Anterior cingulate cortex (tissue), 58 donors: ENCODE measurements at places on chromosomes 1 and 21.

DNA sequence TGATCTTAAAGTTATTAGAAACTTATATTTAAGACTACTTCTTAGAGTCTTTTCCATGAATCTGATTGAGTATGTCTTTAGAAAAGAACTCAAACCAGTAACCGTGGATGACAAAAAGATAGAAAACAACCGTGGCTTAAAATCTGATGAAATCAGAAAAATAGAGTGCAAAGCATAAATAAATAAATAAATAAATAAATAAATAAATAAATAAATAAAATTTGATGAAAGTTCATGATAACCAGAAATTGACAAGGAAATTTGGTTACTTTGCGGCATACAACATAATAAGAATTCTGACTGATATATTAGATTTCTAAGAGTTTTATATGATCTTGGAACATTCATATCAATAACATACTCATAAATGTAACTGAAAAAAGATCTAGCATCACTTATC, 152.1 kb downstream of the AK5 start:
- DNase-seq: no peak

DNA sequence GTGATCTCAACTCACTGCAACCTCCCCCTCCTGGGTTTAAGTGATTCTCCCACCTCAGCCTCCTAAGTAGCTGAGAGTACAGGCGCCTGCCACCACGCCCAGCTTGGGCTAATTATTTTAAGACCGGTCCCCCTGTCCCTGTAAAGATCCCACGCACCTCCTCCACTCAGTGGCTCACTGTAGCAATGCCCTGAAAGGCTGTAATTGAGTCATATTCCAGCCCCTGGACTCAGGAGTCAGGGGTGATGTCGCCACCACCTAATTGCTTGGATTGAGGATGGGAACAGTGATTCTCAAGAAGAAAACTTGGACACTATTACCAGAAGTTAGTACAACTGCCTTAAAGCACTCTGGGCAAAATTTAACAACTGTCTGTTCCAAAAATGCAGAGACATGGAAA, 3.1 kb upstream of the EDARADD start:
- no peak for DNase-seq

DNA sequence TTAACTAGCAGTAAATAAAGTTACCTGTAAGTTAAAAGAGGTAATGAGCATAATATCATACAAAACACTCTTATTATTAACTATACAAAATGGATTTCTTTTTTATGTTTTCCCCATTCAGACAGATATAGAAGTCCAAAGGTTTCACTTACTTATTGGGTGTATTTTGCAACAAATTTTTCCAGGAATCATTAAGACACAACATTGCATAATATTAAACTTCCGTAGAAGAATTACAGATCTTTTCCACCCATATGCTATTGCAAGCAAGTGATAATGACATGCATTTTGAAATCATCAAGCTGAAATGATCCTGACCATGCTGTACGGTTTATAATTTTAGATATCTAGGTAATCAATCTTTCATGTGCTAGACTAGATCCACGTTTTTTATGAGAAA, 957.0 kb downstream of the NCAM2 start:
- DNase-seq: no peak

DNA sequence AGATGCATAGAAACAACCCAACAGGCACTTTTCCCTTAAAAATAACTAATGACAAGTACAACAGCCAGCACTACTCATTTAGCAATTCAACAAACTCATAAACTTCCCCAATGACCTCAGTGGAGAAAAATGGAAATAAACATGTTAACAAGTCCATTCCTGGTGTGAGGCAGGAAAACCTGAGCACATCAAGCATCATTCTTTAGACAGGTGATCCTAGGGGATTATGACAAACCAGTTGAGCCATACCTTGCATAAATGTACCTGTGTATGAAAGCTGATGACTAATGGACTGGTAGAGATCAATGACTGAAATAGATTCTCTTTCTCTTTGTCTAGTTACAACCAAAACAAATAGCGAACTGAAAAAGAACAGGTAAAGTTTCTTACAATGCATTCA, 7.0 kb downstream of the COL24A1 start:
- no peak for DNase-seq

- DNase-seq: no peak
These were observed 146.3 kb downstream of the HLX start for GRCh38 chr1:221025501-221025900.

DNA sequence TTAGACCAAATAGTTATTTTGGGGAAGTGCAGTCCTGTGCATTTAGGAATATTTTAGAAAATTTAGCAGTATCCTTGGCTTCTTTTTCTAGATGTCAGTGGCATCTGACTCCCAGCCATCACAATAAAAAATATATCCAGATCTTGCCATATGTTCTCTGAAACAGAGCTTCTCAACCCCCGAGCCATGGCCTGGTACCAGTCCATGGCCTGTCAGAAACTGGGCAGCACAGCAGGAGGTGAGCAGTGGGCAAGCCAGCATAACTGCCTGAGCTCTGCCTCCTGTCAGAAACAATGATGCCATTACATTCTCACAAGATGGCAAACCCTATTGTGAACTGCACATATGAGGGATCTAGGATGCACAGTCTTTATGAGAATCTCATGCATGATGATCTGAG, 480.0 kb downstream of the LRRIQ3 start:
- no peak for DNase-seq

GRCh38 chr1:198543670-198544260, 3.3 kb upstream of the ATP6V1G3 start:
- no peak for DNase-seq

- no peak for DNase-seq
These were observed 7.8 kb upstream of the MMEL1 start for GRCh38 chr1:2640626-2641025.

GRCh38 chr1:22443332-22443731, 8.3 kb upstream of the ZBTB40 start:
- no peak for DNase-seq

DNA sequence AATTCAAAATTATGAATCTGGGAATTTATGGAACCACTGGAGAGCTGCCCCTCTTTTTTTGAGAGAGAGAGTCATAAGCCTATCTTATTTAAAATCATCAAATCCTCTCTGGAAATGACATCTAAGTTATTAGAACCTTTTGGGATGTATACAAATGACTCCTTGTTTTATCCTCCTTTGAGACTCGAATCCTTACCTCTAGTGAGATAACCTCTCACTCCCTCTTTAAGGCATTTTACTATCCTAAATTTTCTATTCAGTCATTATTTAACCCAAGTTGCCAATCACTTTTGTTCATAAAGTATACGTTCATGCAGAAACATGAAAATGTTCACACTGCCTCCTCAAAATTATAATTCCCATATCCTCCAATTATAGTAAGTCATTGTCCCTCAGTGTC, 313.6 kb upstream of the C1orf87 start:
- no peak for DNase-seq

GRCh38 chr1:36304970-36305914, 926 bp upstream of the SH3D21 start:
- no peak for DNase-seq

DNA sequence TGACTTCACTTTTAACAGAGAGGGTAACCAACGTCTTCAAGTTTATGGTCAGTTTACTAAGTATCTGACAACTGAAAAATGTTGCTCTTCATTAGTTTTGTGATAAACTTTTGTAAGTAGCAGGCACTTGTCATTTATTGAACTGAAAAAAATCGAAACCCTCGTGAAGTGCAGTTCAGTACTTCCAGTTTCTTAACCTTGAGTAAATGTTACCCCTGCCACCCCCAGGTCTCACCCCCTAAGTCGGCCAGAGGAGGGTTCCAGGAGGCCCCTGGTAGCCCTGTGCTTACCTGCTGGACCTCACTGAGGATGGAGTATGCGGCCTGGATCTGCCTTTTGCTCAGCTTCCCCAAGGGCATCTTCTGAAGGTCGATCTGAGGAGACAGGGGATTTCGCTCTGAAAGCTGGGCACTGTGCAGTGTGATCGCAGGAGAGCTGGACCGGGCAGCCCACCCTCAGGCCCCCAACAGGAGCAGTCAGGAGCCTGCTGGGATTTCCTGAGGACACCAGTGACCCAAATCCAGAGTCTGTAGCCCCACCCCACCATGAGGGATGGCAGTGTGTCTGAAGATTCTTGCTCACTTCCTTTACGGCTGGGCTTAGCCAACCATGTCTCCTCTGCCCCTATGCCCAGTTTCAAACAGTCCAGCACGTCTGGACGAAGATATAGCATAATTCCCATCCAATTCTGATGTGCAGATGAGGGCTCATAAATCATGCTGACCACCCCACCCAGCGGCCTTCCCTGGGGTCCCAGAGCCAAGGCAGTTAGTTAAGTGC, 37.6 kb downstream of the PARP1 start:
- no peak for DNase-seq

DNA sequence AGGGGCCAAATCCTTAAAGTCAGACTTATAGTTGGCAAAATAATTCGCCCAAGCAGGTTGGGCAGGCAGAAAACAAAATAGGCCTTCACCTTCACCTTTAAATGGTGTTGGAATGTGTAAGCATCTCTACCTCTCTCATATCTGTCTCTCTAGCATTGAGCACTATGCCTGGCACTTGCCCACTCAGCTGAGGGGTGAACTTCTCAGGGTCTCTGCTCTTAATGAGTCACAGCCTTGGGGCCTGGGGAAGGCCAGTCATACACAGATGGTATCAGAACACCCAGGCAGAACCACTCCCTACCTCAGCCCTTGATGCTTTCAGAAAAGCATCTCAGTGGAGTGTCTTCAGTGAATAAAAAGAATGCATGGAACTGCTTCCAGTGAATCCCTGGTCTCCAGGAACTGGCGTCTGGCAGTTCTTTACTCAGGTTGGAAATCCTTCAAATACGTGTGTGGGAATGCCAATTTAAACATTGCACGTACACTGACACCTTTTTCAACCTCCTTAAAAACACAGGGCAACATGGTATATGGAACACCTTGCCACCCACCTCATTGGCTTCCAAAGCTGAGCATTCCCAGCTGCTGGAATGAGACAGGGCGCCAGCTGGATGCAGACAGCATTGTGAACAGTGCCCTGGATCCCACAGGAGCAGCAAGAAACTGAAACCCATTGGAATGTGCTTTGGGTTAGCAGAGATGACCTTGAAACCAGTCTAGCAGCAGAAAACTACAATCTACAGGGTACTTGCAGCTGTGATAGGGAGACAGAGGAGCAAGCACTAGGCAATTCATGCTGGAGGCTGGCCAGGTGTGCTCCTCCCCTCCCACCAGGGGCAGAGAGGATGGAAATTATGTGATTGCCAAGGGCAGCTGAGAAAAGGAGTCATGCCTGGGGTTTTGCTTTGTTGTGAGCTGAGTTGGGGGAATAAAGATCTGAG, 30.0 kb downstream of the ZNF697 start:
- DNase-seq: no peak

GRCh38 chr21:28282833-28283232, 709.8 kb downstream of the LTN1 start:
- no peak for DNase-seq

DNA sequence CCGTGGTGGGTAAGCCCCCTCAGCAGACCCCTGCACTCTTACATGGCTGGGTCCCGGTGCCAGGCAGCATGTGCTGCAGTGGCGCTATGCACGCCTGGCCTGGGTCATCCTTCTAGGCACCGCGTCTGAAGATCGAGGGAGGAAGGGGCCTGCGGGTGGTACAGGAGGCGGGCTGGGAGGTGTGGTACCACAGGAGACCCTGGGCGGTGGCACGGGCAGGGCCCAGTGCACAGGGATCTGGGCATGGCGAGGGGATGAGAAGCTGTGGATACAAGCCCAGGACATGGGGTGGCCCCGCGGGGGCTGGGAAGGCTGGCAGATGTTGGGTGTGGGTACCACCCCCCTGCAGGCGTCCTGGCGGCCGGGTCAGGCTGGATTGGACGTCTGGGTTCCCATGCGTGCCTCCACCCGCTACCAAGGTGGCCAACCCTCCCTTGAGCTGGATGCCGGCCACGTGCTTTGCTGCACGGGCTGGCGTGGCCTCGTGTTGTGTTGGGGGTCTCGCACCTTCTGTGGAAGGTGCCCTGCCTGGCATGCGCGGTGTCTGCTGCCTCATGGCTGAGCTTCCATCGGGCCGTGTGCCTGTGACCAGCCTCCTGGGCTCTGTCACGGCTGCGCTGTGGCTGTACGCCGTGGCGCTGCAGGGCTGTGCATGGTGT, 19.7 kb downstream of the CFAP410 start:
- DNase-seq: no peak

DNA sequence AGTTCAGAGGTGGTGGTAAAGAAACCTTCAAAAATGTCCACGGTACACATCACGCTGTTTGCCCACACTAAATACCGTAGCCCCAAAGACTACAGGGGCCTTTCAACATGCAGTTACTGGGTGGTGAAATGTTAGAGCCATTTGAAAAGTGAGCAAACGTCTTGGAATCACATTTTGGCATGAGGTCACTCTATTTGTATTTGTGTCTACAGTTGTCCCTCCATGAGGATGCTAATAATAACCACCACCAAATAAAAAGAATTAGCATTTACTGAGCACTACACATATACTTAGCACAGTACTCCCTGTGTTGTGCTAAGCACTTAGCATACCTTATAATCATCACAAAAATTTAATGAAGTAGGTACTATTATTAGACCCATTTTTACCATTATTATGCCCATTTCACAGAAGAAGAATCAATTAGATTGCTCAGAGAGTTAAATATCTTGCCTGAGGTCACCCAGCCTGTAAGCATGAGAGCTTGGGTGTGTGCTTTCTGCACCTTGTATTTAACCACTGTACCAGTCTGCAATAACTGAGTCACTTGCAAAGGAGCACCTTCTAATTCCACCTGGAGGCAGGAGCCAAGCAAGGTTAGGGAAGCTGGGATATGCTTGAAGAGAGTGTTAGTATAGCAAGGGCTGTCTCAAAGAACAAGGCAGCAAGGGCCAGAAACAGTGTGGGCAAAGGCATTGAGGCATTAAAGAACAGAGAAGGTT, 57.4 kb downstream of the DNTTIP2 start:
- DNase-seq: no peak

DNA sequence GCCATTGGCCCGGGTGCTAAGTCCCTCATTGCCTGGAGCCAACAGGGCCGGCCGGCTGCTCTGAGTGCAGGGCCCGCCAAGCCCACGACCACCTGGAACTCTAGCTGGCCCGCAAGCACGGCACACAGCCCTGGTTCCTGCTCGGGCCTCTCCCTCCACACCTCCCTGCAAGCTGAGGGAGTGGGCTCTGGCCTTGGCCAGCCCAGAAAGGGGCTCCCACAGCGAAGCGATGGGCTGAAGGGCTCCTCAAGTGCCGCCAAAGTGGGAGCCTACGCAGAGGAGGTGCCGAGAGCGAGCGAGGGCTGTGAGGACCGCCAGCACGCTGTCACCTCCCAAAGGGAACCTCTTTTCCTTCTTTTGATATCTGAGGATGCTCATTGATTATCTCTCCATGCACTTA, 283.4 kb downstream of the PRDM2 start:
- DNase-seq: no peak

GRCh38 chr1:171206204-171206977, 21.3 kb downstream of the FMO2 start:
- DNase-seq: no peak

DNA sequence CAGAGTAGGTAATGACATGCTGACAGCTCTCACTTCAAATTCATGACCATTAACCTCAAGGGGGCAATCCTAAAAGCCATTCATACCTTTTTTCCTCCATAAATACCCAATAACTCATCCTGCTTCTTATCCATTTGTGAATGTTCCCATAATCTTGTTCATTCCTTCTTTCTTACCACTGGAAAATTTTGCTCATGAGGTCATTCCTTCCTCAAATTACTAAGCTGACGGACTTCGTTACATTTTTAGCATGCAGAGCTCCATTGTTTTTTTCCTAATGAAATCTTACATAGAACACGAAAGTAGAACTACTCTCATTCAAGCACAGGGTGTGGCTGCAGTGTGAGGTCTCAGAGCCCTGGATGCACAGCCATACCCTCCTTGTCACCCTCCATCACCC, 276.5 kb upstream of the DPYD start:
- no peak for DNase-seq

GRCh38 chr1:115251340-115251748, 86.7 kb downstream of the NGF start:
- no peak for DNase-seq

- DNase-seq: no peak
These were observed 30.2 kb downstream of the TRAF5 start for GRCh38 chr1:211356723-211357407.
